Nephron progenitor cell (in vitro differentiated cells): ENCODE measurements at places on chromosomes 11 and 22.

DNA sequence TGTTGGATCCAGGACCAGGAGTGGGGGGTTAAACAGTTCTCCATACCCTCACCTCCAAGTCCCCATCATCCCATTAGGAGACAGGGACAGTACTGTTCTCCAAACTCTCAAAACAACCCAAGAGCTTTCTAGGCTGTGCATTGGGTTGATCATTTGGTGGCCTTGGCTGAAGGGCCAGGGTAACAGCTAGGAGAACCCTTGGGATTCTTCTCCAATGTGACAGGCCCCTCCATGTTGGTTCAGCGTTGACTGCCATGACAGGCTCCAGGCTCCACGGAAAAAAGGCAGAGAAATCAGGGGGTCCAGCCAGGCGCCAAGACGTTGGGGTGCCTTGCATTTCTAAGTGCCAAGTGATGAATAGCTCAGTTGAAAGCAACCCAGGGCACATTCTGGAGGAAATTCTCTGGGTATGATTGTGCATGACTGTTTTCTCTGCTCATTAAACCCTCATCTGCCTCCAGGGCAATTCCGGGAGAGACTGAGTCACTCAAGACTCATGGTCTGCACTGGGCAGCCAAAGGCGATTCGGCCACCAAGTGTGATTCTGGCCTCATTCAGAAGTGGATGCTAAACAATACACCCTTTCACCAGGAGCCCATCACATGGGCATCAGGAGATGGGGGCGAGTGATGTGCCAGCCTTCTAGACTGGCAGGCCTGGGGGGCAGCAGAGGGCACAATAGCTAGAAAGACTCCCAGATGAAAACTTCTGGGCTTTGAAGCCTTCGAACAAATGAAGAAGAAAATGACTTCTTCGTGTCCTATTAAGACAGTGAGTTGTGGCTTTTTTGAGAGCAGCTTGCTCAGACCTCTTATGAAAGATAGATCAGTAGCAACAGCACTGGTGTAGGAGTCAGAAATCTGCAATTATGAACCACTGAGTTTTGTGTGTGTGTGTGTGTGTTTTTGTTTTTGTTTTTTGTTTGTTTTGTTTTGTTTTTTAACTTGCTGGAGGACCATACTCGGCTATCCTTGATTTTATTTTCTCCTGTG is 27.7 kb downstream of the CD44 start:
- no peak for DNase-seq

DNA sequence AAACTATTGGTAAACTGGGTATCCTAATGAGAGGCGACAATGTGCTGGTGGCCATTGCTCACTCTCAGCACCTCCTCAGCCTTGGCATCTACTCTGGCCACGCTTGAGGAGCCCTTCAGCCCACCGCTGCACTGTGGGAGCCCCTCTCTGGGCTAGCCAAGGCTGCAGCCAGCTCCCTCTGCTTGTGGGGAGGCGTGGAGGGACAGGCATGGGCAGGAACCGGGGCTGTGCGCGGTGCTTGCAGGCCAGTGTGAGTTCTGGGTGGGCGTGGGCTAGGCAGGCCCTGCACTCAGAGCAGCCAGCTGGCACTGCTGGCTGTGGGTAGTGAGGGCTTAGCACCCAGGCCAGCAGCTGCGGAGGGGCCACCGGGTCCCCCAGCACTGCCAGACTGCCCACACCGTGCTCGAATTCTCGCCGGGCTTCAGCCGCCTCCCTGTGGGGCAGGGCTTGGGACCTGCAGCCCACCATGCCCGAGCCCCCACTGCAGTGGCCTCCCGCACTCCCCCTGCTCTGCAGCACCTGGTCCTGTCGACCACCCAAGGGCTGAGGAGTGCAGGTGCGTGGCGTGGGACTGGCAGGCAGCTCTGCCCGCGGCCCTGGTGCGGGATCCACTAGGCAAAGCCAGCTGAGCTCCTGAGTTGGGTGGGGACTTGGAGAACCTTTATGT is 575.9 kb upstream of the ANO3 start:
- no peak for DNase-seq

- DNase-seq: no peak
Measured at GRCh38 chr22:36335621-36336020, 52.1 kb downstream of the MYH9 start.

DNA sequence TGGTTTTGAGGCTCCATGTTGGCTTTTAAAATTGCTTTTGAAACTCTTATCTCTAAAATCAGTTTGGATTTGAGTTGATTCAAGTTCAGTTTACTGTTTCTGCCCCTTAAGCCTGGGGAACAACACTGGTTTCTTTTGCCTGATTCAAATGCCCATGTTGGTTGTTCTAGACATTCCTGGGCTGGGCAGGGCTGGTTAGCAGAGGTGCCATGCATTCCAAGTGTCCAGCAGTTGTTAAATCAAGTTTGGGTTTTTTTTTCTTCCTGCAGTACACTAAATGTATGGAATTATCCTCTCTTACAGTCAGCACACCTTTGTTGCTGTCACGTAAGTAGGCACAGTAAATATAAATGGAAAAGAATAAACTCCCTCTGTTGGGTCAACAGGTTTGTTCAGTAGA is 67.2 kb upstream of the MTMR2 start:
- no peak for DNase-seq

DNA sequence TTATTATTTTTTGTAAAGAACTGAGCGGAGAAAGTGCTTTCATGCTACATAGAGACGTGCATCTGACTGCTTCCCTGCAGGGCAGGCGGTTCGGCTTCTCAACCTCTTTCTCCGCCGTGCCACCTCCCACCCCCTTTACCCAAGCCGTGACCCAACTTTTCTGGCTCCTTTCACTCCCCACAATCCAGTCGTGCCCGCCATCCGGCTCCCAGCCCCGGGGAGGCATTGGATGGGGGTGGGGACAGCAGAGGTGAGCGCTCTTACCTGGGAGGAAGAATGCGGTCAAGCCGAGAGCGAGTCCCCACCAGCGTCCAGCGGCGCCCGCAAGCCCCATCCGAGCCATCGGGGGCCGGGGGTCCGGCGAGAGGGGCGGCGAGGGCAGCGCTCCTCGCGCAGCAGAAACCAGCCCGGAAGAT is 781 bp downstream of the NECTIN1 start:
- DNase-seq: no peak

DNA sequence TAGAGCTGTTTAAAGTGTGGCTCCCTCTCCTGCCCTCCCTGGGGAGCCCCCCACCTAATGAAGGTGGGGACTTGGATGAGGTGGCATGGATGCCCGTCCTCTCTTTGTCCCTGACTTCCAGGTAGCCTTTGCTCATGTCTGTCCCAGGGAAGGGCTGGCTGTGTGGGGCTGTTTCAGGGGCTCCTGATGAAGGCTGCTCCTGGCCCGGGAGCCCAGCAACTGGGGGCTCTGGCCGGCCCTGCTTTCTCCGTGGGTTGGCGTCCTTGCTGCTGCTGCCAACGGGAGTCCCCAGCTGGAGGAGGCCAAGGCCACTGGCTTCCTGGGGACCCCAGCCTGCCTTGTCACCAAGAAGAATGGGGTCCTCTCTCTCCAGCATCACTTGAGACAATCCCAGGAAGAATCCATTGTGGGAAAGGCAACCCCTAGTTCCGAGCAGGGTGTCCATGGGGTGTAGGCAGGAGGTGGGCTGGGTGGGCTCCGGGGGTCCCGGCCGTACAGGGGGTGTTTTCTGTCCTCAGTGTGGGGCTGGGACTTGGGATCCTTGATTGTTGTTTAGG is 13.2 kb downstream of the GRAMD4 start:
- DNase-seq: no peak

DNA sequence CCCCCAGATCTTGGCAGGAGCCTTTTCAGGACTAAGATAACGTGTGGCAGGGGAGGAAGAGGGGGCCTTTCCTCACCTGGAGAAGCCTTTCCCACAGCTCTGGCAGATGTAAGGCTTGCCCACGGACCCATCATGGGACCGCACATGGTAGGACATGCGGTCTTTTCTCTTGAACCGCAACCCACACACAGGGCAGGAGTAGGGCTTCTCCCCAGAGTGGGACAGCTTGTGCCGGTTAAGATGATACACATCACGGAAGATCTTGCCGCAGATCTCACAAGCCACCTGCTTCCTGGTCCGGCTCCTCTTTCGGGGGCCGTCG is 1.9 kb downstream of the PATZ1 start:
- DNase-seq: no peak

DNA sequence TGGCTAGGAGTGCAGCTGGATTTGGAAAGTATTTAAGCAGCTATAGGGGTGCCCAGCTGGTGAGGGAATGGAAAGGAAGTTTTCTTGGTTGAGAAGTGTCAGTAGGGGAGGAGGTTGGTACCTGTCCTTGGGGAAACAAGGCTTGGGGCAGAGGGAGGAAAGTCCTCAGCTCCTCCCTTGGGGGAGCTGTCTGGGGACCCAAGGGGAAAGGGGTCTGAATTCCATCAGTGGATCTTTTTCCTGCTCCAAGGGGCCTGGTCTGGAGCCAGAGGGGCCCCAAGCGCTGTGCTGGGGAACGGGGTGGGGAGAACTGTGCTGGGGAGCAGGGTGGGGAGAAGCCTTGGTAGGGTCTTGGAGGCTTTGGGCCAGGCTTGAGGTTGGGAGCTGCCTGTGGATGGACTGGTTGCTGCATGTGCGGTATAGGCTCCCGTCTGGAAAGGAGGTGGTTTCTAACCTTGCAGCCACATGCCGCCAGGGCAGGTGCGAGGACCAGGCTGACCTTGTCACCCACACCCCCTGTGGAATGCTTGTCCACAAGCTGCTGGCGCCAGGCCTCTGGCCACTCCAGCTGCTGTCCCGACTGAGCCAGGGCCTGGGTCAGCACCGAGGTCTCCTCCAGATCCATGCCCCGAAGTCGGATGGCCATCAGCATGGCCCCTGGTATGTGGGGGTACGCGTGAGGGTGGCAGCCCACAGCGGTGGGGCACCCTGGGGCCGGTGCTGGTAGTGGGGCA is 963 bp downstream of the TYMP start:
- DNase-seq: no peak

- no peak for DNase-seq
Measured at GRCh38 chr11:132803436-132803835, 728.9 kb downstream of the OPCML start.

DNA sequence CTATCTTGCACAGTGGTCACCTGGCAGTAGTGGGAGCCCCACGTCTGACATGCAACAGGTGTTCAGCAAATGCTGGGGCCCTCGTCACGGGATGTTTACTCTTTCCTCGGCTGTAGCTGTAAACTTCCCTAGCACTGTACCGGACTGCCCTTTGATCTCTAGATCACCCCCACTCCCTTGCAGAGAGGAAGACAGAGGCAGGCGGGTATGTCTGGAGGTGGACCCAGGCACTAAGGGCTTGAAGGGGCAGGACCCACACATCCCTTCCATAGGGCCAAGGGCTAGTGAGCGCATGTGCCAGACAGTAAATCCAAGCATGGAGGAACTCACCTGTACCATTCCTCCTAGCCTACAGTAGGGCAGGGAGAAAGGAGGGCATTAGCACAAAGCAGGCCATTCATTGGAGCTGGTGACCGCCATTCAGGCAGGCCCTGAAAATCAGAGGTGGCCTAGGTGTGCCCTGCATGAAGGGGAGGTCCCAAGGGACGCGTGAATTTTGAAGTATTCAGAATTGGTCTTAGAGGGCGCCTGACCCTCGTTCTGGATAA is 1.9 kb upstream of the SMTN start:
- DNase-seq: no peak

GRCh38 chr22:49077586-49077985 is 750.1 kb downstream of the BRD1 start:
- DNase-seq: no peak

GRCh38 chr11:36088266-36088972 is 144.6 kb downstream of the LDLRAD3 start:
- no peak for DNase-seq

- DNase-seq: no peak
Measured at GRCh38 chr11:112771851-112772250, 189.4 kb upstream of the NCAM1 start.

- no peak for DNase-seq
Measured at GRCh38 chr11:73978576-73979086, 4.0 kb downstream of the UCP2 start.

DNA sequence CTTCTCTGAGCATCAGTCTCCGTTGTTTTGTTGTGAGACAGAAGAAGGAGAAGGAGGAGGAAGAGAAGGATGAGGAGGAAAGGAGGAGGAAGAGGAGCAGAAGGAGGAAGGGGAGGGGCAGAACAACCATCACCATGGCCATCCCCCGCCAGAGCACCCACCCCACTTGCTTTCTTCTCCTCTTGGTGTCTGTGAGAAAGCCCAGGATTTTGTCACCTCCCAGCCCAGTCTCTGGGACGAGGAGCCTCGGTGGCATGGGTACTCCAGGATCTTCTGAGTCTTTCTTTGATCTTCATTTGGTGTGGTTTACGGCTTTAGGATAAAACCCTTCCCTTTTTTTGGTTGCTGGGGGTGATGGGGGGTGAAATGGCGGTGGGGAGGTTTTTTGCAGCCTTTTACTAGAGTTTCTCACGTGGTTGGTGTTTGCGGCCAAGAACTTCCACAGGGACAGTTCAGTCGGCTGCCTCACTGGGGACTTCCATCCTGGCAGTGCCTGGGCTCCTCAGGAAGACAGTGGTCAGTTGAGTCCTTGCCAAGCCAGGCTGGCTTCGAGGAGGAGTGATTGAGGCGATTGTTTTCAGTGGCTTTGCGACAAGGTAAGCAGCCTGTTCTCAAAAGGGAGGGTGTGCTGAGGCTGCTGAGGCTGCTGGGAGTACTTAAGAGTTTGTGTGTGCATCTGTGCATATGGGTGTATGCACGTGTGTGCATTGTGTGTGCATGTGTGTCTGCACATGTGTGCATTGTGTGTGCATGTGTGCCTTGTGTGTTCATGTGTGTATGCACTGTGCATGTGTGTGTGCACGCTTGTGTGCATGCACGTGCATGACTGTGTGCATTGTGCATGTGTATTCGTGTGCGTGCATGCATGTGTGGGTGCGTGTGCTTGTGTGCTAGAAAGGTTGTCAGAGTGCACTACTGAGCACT is 567.5 kb downstream of the TBC1D22A start:
- DNase-seq: no peak

DNA sequence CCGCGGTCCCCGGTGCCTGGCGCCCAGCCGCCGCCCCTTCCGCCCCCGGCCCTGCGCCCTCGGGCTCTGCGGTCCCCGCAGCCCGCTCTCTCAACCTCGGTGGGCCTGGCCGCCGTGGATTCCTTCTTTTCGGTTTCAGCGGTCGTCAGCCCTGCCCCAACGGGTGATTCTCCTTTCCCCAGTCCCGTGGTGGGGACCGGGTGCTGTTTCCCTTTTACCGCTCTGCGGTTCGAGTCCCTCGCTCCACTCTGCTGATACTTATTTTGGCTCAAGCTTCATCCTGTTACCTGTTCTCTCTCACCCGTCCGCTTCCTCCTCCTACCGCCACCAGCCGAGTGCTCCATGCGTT is 494 bp downstream of the ZDHHC5 start:
- no peak for DNase-seq

DNA sequence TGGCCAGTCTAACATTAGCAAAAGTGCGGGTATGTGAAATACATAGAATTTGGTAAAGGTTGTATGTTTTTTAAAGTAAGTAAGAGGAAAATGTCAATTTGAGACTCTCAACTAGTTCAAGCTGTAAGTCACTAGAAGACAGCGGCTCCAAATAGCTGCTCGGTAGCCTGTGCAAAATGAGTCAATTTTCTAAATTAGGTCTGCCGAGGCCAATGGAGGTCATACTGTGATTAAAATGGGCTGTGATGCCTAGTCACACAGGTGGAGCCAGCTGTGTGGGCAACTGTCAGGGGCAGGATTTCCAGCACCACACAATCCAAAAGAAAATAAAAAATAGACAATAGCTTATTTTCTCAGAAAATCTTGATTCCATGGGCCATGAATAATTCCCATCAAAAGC is 32.3 kb downstream of the KCNA4 start:
- DNase-seq: no peak
